CD4-positive, alpha-beta T cell treated with Interferon gamma for 1 hour (primary cell): ENCODE measurements at places on chromosomes 2 and 18.
A peak's percentile ranks its signal among the peaks of the same experiment; 100 is the strongest.

- no peak for DNase-seq
Measured at GRCh38 chr2:62208074-62208757, 12.3 kb downstream of the B3GNT2 start.

GRCh38 chr2:19982268-19982667 is 7.6 kb downstream of the WDR35 start:
- DNase-seq = no peak

- DNase-seq = no peak
Measured at GRCh38 chr2:241910604-241911520, 41.3 kb downstream of the RTP5 start.

- no peak for DNase-seq
Measured at GRCh38 chr2:174330945-174331594, 3.7 kb upstream of the SP9 start.

DNA sequence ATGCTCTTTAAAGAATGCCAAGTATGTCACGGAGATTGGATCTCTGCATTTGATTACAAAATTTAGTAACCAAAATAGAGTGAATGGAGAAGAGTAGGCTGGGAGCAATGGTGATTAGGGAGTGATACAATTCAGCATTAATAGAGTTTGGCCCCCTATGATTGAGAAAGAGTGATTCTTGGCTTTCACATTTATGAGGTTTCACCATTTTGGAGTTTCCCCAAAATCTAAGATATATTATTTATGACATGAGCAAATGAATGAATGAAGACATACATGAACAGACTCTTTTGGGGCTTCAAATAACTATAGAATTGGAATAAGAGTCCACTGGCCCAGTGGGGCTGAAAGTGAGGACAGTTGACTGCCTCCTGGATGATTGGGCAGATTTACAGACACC is 255.2 kb downstream of the LPIN1 start:
- DNase-seq = no peak

- no peak for DNase-seq
Measured at GRCh38 chr18:49490246-49490762, 3.3 kb upstream of the C18orf32 start.

DNA sequence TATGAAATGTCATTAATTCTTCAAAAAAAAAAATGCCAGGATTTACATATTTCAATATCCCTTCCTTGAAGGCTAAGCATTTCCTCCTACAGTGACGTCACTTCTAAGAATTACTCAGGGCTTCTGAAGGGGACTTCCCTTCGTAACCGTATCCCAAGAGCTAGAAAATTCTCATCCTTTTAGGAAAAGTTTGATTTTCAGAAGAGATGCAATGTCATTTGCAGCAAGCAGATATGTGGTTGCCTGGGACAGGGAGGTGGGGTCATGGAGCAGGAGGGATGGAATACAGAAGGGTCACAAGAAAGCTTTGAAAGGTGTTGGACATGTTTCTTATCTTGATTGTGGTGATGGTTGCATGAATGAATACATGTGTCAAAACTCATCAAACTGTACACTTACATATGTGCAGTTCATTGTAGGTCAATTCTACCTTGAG is 97.0 kb upstream of the ATL2 start:
- DNase-seq = no peak

GRCh38 chr18:48709371-48710062 is 170.7 kb downstream of the CTIF start:
- no peak for DNase-seq

DNA sequence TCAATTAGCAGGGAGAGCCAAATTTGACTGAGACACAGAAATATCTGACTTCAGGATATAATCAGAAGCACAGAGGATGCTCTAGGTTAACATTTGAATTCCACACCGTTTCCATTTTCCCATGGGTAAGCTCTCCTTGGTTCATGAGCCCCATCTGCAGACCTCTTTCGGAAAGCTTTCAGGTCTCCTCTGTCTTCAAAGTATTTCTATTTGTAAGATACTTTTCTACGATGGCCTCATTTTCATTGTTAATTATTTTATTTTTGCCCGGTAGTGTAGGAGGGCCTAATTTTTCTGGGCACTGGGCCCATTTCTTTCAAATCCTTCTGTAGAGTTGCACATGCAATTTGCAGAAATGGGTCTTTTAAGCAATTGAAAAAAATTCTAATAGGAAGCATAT is 53.8 kb downstream of the LRPPRC start:
- DNase-seq = no peak

DNA sequence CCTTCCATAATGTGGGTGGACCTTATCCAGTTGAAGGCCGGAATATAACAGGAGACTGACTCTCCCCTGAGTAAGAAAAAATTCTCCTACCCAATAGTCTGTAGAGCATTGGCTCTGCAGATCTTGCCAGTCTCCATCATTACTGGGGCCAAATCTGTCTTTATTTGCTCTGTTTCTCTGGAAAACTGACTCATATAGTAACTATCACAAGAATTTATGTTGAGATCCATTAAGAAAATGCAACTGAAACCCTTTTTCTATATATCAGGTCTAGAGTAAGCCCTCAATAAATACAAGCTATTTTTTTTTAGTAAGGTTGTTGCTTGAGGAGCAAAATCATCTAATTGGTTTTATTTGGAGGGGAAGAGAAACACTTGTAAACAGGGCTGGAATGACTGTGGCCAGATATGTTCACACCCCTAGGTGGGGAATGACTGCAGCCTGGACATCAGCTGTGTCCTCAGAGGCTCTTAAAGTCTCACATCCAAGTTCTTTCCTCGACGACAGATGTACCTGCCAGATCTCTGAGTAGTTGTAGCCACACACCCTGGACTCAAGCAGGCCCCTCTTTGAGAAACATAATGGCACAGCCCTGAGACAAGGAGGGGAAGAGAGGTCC is 339.7 kb downstream of the TNS1 start:
- DNase-seq = no peak

- peak; percentile 39 for DNase-seq
Measured at GRCh38 chr18:51195451-51196117, 1.9 kb downstream of the MEX3C start.

DNA sequence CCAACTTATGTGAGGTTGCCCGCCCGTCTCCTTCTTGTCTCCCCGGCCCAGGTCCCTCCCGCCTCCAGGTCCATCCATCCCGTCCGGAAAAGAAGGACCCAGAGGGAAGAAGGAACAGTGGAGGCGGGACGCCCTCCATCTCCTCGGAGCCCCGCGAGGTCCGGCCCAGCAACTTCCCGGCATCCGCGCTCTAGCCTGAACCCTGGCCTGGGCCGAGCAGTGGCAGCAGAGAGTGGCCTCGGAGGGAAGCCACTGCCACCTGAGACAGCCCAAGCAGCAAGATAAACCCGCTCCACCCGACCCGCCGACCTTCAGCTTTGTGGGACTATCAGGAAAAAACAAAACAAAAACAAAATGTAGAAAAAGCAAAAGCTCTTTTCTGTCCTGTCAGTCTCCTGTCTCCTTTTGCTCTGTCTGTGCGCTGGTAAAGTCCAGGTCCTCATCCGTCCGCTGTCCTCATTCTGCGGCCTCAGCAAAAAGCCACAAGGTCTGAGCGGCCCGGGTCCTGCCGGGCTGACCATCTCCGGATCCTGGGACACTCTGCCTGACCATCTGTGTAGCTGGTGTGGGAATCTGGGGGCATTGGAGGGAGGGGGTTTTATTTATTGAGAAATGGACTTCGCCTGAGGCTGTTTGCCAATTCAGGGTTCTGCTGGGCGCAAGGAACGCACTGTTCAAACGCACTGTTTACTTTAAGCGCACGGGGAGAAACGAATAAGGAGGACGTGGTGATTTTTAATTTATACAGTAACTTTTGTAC is 3.1 kb downstream of the DLX1 start:
- DNase-seq = no peak

DNA sequence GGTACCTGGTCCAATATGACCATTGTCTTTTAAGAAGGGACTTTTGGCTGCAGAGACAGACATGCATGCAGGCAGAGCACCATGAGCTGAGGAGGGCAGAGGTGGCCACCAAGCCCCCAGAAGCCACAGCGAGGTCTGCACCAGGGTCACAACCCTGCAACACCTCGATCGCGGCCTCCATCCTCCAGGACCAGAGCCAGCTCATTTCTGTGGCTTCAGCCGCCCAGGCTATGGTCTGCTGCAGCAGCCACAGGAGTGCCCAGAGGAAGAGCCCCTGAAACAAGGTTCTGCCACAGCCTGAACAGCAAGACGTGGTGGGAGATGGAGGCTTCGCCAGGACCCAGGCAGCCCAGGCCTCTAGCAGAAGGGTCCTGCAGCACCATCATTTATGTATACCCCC is 53.9 kb downstream of the ANKMY1 start:
- no peak for DNase-seq

DNA sequence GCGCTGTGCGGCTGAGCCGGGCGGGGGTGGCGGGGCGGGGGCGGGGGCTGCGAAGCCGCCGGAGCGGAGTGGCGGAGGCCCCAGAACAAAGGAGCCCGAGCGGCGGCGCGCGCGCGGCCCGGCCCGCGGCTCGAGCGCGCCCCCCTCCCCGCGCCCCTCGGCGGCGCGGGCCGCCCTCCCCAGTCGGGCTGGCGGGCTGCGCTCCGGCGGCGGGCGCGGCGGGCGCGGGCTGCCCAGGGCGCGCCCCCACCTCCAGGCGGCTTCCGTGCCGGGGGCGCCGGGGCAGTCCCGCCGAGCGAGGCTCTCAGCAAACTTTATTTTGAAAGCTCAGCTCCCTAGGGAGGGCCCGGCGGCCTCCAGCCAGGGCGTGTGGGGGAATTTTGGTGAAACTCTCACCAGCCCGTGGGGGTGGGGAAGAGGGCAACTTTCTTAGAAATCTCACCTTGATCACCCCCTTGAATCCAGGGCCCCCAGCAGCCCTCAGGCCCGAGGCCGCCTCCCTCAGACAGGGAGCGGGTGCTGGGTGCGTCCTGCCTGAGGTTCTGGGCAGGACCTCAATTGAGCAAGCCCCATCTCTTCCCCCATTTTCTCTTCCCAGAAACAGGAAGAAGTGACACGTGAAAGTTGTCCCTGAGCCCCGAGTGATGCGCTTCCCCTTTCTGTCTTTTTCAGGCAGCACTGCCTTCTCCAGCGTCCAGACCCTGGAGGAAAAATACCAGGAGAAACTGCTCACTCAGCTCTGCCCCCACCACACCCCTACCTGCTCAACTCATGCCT is 786 bp downstream of the TET3 start:
- DNase-seq = peak; percentile 75

GRCh38 chr2:142033393-142033792 is 97.4 kb downstream of the LRP1B start:
- DNase-seq = no peak

DNA sequence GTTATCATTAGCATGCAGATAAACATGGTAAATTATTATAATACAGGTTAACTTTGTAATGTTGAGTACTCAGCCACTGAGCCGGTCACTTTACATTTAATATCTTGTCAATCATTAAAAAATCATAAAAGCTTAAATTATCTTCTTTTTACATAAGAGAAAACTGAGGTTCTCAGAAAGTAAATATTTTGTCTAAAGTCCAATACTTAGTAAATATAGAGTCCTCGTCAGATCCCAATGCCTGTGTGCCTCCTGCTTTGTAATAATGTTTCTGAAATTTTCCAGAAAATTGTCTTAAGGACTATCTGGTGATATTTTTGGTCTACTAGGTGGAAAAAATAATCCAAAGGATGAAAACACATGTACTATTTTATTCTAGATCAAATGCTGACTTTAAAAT is 116.3 kb upstream of the WDSUB1 start:
- no peak for DNase-seq

GRCh38 chr2:24107-24506 is 22.2 kb downstream of the FAM110C start:
- no peak for DNase-seq
